ENCODE measurements at places on chromosomes 12 and 14.

GRCh38 chr12:132286912-132287311 is 42.5 kb downstream of the GALNT9 start:
- peak; percentile 84 for DNase-seq

GRCh38 chr14:68249661-68250451 is 430.3 kb downstream of the RAD51B start:
- peak; percentile 25 for DNase-seq

- no peak for DNase-seq
These were observed 148.8 kb upstream of the DCN start for GRCh38 chr12:91331371-91331770.

DNA sequence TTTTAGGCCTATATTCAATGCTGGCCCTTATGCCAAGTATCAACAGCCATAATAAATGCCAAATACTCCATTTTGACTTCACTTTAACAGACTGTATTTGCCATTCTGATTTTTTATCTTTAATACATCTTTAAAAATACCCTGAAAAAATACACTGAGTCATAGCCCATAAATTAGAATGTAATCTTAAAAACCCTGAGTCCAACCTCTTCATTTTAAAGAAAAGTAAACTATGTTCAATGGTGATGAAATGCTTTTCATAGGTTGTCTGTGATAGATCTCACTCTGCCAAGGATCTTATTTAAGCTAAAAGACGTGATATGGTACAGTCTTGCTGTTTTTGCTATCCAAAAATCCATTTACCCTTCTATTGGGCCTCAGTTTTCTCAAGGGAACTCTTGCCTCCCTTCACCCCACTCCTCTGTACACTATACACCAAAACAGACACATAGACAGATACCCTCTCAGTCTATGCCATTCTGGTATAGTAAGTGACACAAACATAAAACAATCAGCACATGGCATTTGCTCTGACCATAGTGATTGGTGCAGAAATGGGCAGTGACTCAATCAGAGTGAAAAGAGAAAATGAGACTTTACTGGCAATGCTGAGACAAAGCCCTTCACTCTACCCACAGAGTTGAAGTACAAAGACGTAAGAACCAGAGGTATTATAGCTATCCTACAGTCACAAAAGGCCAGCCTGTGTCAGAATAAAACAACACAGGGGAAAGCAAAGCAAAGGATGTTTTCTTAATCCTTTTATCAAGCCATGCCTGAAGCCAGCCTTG is 49.1 kb downstream of the BTG1 start:
- DNase-seq = no peak

- DNase-seq = no peak
These were observed 776 bp upstream of the RIN3 start for GRCh38 chr14:92512807-92513203.

DNA sequence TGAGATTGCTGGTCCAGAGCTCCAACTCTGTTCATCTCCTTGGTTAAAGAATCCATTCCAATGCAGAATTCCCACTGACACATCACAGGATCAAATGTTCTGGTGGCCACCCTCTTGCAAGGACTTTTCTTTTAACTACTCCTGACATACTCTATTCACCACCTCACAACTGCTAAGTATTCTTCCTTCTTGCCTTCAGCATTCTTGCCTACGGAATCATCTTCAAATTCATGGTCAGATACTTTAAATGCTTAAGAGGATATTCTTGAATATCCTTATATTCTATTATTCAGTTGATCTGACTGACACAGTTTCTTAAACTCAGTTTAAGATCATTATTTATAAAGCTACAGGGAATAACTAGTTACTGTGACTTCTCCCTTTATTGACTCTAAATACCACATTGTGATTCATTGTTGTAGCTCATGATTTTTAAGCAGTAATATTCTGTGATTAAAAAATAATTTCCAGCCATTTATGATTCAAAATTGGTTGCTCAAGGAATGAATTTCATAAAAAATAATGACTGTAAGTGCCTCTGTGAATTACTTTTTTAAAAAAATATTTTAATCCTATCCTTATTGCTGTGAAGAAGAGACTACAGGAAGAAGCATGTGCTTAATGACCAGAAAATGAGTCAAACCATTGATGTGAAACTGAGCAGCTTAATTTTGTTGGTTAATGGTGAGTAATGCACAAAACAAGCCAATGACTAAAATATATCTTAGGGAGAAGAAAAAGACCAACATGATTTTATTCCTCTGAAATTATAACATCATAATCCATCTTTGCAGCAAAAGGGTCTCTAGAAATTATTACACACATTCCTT is 207.1 kb downstream of the PIK3C2G start:
- no peak for DNase-seq

GRCh38 chr14:64349741-64350490 is 38.2 kb upstream of the MTHFD1 start:
- no peak for DNase-seq

GRCh38 chr12:75842090-75842489 is 189.5 kb downstream of the PHLDA1 start:
- no peak for DNase-seq

DNA sequence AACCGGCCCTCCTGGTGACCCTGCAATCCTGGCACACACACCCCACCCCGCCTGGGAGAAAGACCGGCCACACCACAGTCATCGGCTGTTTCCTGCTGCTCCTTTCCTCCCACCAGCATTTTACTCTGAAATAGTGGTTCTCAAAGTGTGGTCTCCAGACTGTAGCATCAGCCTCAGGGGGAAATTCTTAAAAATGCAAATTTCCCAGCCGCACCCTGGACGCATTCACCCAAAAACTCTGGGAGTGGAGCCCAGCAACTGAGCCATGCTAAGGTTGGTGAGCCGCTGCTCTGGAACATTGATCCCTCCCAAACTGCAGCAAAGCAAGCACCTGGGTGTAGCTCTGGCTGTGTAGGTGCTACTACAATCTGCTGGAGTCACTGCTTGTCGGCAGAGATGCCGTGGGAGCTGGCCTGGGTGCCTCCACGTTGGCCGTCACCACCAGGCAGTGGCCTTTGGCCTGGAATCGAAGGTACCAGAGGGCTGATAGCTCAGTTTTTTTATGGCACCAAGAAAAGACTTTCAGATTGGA is 38.4 kb upstream of the BCL2L14 start:
- DNase-seq = no peak

DNA sequence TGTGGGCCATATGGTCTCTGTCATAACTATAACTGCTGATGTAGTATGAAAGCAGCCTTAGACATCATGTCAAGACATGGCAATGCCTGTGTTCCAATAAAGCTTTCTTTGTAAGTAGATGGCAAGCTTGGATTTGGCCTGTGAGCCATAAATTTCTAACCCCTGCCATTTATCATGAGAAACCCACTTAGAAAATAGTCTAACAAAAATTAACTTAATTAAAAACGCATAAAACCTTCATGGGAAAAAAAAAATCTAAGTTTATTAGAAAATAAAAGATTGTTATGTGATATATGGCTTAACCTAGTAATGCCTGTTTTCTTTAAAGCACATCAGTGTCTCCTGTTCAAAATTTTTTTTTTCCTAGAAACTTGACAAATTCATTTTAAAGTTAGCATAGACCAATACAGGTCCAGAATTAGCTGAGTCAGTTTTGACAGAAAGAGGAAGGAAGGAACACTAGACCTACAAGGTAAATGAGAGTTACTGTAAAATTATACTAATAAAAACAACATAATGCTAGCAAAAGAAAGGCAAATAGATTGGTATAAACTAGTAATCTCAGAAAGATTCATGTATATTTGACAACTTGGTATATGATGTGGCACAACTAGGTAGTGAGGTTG is 68.2 kb downstream of the USP15 start:
- no peak for DNase-seq

GRCh38 chr12:120264904-120265472 is 542 bp downstream of the PXN start:
- no peak for DNase-seq

GRCh38 chr14:52961060-52961639 is 10.3 kb upstream of the FERMT2 start:
- DNase-seq = peak; percentile 70

DNA sequence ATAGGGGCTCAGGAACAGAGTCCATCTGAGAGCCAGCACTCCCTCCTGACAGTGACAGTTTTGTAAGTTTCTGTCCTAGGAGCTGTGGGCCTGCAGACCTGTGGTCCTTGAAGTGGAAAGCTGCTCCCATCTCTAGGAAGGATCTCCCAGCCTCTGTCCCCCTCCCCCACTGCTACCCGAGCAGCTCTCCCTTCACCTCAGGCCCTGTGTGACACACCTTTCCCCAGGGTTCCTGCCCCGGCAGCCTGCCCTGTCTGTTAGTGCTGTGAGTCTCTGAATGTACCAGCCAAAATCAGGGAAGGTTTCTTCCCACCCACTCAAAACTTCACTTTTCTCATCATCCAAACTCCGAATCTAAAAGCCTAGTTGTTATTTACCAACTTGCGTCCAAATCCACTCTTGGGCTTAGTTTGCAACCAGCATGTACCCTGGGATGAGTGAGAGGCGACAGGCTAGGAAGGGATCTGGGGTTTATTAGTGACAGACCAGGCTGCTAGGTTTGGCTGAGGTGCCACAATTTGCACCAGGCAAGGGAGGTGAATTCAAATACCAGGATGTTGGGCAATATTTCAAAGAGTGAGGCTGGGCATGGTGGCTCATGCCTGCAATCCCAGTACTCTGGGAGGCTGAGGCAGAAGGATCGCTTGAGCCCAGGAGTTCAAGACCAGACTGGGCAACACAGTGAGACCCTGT is 39.9 kb downstream of the NINJ2 start:
- DNase-seq = no peak

- DNase-seq = no peak
These were observed 80.1 kb downstream of the CHST11 start for GRCh38 chr12:104536841-104537240.

DNA sequence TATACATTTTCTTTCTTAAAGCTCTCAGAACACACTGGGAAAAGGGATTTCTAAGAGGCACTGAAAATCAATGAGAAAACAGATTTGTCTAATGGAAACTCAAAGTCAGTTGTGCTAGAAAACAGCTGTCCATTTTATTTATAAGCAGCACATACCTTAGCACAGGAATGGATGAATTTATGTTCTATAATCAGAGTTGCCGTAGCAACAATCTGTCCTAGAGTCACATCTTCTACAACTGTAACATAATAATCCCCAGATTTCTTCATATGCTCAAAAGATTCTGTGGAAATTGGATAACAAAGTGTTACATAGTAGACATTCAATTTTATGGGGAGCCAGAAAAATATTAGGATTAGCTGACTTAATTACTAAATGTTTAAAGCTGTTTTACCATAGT is 9.8 kb downstream of the GNPNAT1 start:
- no peak for DNase-seq

GRCh38 chr12:71216725-71217579 is 59.2 kb upstream of the TSPAN8 start:
- peak; percentile 18 for DNase-seq

DNA sequence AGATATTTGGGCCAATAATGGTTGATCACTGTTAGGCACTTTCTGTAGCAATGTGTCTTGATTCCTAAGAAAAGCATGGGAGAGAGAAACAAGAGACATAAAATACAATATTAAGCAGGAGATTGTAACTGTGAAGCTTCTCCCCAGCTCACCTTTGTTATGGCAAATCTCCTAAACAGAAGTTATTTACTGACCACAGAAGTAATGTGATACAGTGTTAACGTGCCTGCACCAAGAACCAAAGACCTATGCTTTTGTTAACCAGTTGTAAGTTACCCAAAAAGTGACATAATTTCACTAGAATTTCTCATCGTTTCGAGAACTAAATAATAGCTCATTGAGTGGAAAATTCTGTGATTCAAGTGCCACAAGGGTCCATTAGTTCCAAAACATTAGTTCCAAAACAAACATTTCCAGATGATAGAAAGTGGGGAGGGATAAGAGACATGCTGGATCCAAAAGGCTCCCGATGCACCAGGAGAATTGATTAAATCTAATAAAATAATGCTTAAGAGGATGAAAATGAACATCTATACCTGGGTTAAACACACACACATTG is 14.3 kb downstream of the RERG start:
- no peak for DNase-seq

DNA sequence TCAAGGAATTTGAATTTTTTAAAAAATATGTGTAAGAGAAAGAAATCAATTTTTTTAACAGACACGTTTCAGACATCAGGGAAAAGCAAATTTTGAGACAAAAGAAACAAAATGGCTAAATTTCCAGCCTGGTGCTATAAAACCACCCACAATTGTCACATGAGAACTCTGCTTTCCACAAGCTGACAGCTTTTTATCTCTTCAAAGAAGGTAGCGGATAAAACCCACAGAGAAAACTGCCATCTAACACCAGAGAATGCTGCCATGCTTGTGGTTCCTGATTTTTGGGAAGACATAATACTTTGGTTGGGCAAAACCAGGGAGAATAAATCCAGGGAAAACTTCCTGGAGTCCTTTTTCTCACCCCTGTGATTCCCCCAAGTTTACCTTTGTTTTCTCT is 10.3 kb upstream of the ITPR2 start:
- DNase-seq = no peak

- DNase-seq = no peak
These were observed at the start of gene C3AR1 for GRCh38 chr12:8065991-8066594. Gene C3AR1 (minus strand): TSS chr12:8066359. CDS start chr12:8060185, 6,174 bp downstream.

DNA sequence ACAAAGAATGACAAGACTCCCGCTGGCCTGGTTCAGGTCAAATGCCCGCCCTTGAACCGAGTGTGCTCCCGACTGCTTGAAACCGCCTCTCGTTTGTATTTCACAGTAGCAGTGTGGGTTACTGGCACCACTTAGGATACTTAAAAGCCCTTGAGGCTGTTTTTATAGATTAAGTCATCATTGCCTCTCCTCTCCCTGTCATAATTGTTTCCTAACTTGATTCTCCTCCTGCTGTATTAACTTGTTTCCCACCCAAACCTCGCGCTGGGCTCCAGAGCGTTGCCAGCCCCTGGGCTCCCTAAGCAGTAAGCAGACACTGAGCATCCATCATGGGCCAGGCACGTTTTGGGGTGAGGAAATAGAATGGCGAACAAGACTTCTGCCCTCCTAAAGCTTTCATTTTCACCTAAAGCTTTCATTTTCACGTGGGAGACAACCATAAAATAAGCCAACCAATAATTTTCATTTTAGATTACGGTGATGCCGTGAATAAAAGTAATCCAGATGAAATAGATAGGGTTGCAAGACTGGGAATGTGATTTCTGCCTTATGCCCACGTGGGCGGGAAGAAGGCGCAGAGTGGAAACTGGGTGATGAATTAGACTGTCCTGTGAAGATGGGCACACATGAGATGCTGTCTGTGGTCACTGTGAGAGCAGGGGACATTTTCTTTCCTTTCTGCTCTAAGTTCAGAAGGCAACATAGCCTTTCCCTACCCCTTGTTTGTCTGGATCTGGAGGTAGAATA is 97.5 kb downstream of the PPP2R5C start:
- no peak for DNase-seq

GRCh38 chr12:95412482-95413311 is 61.3 kb upstream of the METAP2 start:
- peak; percentile 58 for DNase-seq
